ENCODE measurements at places on chromosomes 7 and 10.

- DNase-seq: no peak
These were observed 31.3 kb downstream of the LIPJ start for GRCh38 chr10:88617772-88618300.

- no peak for DNase-seq
These were observed 199.8 kb downstream of the JCAD start for GRCh38 chr10:29859521-29860130.

DNA sequence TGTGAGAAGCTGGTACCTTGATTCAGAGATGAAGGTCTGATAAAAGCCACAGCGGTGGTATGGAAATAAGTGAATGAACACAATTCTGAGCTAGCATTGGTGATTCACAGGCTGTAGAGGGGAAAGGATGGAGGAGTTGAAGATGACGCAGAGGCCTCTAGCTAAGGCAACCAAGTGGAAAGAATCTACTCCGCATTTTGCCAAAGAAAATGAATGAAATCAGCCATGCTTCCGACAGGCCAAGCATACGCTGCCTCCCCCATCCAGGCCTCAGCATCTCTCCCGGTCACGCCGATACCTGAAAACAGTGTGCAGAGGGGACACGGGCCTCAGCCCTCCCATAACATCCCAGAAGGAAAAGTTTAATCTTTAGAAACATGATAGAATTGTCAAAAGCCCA is 124.3 kb upstream of the UNC5B start:
- no peak for DNase-seq

DNA sequence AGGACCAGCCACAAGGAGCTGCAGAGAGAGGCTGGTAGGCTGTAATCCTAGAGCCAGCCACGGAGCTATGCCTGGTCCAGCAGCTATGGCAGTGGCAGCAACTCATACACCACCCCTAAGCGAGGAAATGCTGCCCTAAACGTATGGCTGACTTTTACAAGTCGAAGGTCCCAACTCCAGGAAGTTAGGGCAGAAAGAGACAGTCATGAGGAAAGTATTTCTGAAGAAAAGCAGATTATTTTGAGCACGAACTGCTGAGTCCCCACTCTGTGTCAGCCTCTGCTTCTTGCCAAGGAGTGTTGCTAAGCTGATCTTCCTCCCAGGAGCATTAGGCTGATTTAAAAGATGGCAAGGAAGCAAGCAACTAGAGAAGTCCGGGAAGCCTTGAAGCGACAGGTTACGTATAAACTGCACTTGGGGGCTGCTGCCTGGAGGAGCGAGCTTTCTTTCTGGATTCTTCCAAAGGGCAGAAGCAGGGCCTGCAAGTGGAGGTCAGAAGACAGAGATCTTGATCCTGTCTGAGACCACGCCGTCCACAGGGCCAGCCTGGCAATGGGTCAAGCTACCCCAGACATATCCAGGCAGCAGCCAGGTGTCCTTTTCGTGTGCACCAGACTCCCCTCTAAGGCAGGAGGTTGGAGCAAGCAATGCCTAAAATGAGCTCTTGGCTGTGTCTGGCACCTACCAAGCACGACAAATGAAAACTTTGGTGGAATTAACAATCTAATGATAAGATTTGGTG is 39.4 kb downstream of the PLXNA4 start:
- DNase-seq: no peak

GRCh38 chr7:102455596-102455995 is 9.1 kb downstream of the ALKBH4 start:
- DNase-seq: no peak

DNA sequence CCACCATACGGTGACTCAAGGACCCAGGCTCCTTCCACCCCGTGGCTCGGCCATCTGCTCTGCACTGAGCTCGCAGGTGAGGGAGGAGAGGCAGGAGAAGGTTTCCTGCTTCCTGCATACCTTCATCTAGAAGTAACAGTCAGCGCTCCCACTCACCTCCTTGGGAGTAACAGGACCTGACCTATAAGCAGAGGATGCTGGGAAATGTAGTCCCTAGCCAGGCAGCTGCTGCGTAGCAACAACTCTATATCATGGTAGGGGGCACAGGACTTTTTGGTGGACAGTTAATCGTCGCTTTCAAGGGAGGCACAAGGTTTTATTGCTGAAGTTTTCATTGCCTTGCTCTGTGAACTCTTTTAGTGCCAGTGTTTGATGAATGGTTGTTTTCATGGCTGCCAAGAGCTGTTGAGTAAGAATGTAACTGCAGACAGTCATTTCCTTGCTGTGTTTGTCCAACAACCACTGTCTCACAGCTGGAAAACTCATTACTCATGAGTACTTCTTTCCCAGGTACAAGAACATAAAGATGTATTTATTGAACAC is 10.2 kb upstream of the ZFYVE27 start:
- DNase-seq: no peak

Measured in activated CD4-positive, alpha-beta T cell treated with anti-CD3 and anti-CD28 coated beads, Interleukin-2, amount 50 U/mL, for 24 hours (primary cell).